Dermis lymphatic vessel endothelial cell (primary cell): ENCODE measurements at places on chromosomes 2 and 18. TPM values are rescaled to one million over a fixed set of nuclear protein-coding genes. Genes with fewer than 3 reads are reported as not detected.

The AFG3L2 gene
- 36.5 and 42.6 TPM in 2 replicates for total RNA-seq

The IL36A gene
- total RNA-seq: not detected in 2 replicates

The POTEE gene
- 0.17 and 1.1 TPM in 2 replicates for total RNA-seq

The MDH1B gene
- 0.11 and 0.17 TPM in 2 replicates for total RNA-seq

The SNORC gene
- total RNA-seq: 0.33 and 0.34 TPM in 2 replicates

The RALBP1 gene
- total RNA-seq: 68.2 and 78.4 TPM in 2 replicates

The ALK gene
- not detected in 2 replicates for total RNA-seq

The CENPA gene
- total RNA-seq: 2.2 and 3.4 TPM in 2 replicates

The PTPRN gene
- total RNA-seq: not detected in 2 replicates

The LBX2 gene
- 0.09 and 0.11 TPM in 2 replicates for total RNA-seq

The ANKRD30B gene
- total RNA-seq: under 0.01 TPM in 1 of 2 replicates, not detected in the other

The PELI1 gene
- total RNA-seq: 66.0 and 68.8 TPM in 2 replicates

The C2orf15 gene
- 0.11 and 0.26 TPM in 2 replicates for total RNA-seq

The TCF23 gene
- not detected in 2 replicates for total RNA-seq

The SLC9A2 gene
- total RNA-seq: not detected in 2 replicates

The SULT6B1 gene
- not detected in 2 replicates for total RNA-seq

The TSPYL6 gene
- total RNA-seq: not detected in 2 replicates

The INHBB gene
- 32.1 and 32.7 TPM in 2 replicates for total RNA-seq

The PRPF40A gene
- total RNA-seq: 83.4 and 117 TPM in 2 replicates

The LYPD6B gene
- 0.11 TPM in 1 of 2 replicates, not detected in the other for total RNA-seq

The ING5 gene
- total RNA-seq: 18.4 and 19.2 TPM in 2 replicates
